ENCODE measurements at places on chromosomes 4 and X. TPM values are rescaled to one million over a fixed set of nuclear protein-coding genes. Genes with fewer than 3 reads are reported as not detected.

The CXorf49 gene
- total RNA-seq, result 0.57 TPM

The ZNF157 gene
- 0.06 TPM for total RNA-seq

The PASD1 gene
- 0.17 TPM for total RNA-seq

The FREM3 gene
- total RNA-seq, result not detected

The CLDN22 gene
- total RNA-seq, result not detected

The FAT4 gene
- 0.46 TPM for total RNA-seq

The MAGEA2 gene
- 7.7 TPM for total RNA-seq

The MAGEE2 gene
- total RNA-seq, result not detected

The C4orf51 gene
- not detected for total RNA-seq

The UGT2B17 gene
- total RNA-seq, result not detected

DNA sequence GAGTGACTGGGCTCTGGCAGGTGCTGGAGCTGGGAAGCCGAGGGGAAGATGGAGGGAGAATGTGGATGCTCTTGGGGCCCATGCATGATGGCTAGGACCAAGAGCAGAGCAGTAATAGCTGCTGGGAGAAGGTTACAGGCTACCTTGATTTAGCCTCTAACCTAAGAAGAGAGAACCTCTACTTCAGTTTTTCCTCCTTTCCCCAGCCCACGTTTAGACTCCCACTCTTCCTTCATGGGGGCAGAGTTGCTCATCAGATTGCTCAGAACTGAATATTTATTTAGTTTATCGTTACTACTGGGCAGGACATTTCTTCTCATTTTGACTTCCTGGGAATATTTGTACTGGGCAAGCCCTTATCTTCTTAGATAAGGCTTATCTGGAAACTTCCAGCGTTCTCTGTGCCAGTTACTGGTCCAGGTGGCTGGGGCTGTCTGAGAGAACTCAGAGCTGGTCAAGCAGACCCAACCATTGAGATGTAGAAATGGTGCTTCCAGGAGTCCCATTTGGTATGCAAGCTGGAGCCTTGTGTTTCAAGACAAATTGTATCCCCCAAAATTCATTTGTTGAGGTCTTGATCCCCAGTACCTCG lies 442.9 kb upstream of the BOD1L1 start:
- DNase-seq, result no peak

DNA sequence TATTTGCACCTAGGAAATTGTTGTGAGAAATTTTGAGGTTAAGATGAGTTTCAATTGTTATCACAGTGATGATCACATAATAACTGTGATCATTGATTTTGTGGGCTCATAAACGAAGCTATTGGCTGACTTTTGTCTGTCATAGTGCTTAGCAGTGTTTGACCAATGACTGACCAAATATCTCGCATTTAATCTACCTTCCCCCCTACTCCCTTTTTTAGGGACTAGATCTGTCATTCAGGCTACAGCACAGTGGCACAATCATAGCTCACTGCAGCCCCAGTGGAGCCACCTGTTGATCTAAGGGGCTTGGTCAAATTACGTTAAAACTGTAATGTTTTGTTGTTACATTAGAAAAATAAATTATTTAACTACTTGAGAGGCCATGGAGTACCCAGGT lies 1.5 kb downstream of the FUNDC2 start:
- DNase-seq, result no peak

- peak; percentile 8 for DNase-seq
These were observed 1.9 kb downstream of the UBE2K start for GRCh38 chr4:39699687-39700409.

DNA sequence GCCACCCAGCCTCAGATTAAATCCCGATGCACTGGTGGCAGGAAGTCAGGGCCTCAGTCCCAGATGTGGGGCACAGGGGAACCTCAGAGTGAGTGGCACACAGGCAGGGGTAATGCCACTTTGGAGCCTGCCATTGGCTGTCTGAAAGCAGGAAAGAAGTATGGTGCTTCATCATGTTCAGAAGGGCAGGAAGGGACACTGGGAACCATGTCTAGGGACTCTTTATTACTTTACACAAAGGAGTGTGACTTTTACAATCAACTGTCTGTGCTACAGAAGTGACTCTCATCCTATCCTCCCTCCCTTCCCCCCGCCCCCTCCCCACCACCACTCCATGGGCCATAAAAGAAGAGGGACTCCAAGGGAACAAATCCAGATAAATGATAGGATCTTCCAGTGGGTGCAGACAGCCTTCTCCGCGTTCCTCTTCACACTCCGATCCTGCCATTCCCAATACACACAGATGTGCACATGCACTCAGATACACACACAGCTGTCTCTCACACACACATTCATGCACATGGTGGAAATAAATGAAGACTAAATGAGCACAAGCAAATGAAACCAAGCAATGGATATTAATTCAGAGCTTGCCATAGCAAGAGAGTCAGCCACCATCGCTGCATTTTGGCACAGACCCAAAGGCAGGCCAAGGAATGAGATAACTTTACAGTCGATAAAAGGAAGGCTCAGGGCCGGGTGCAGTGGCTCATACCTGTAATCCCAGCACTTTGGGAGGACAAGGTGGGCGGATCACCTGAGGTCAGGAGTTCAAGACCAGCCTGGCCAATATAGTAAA lies 2.5 kb upstream of the TMEM154 start:
- no peak for DNase-seq

GRCh38 chrX:58051346-58051745 lies 141.1 kb upstream of the ZXDA start:
- DNase-seq, result no peak

DNA sequence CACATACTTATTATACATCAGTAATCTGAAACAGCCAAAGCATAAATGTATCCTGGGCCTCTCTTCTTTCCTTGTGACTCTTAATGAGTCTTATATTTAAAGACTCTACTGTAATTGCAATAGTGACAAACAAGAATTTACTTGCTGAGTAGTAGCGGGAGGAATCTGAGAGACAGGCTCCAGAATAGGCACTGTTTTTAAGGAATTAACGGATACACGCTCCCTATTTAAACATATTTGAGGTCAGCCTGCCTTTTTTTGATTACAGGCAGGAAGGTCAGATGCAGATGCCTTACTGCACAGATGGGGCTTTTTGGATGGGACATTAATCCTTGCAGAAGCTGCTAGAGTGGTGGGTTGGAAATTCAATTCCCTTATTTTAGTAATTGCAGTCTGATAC lies 196.3 kb upstream of the ANXA3 start:
- DNase-seq, result no peak

- no peak for DNase-seq
These were observed 26.8 kb upstream of the FMR1 start for GRCh38 chrX:147884958-147885357.

DNA sequence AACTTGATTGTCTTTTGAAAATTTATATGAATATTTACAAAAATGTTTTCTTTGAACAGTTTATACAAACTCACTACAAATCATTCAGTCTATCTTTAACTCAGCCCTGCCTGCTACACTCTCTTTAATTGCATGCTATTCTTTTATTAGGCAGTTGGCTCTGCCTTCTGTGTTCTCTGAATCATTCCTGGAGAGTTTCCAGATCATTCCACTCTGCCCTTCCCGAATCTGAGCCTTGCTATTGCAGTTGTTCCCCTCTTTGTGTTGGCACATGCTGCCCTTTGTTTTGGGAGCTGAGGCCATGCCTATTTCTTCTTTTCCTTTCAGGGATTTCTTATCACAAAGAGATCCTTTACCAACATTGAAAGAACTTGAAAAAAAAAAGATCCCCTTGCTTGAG lies 8.7 kb upstream of the TECRL start:
- DNase-seq, result no peak

DNA sequence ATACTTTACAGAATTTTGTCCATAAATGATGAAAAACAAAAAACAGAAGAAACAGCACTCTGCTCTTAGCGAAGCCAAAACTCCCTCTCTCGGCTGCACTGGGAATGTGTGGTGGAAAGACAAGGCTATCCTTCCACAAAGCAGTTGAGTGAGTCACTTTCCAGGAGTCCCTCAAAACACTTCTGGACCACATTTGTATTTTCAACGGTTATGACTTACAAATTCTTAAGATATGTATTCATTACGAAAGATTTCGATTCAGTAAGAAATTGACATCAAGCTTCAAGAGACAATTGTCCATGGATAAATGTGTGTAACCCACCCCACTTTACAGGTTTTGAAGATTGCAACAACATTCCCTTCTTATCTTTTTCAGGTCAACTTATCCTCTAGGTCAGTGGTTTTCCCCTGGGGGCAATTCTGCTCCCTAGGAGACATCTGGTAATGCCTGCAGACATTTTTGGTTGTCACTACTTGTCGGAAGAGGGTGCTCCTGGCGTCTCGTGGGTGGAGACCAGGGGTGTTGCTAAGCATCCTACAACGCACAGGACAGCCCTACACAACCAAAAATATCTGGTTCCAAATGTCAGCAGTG lies 66.7 kb upstream of the MTNR1A start:
- DNase-seq, result peak; percentile 74

DNA sequence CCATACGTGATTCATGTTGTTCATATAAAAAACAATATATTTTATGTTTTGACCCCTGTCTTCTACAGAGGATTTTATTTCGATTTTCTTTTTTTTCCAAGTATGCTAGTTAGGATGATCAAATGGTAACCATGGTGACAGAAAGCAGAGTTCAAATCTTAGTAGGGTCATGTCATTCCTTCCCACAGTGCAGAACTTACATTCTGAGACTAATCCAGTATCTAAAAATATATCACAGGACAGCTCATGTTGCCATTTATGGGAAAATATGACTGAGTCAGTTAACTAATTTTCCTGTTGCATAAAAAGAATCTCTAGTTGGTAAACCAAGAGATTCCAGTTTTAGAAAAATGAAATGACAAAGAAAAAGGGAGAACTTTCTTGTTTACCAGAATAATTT lies 209.5 kb downstream of the PARM1 start:
- no peak for DNase-seq

- no peak for DNase-seq
These were observed 70.1 kb upstream of the CLCN4 start for GRCh38 chrX:10086676-10087075.

DNA sequence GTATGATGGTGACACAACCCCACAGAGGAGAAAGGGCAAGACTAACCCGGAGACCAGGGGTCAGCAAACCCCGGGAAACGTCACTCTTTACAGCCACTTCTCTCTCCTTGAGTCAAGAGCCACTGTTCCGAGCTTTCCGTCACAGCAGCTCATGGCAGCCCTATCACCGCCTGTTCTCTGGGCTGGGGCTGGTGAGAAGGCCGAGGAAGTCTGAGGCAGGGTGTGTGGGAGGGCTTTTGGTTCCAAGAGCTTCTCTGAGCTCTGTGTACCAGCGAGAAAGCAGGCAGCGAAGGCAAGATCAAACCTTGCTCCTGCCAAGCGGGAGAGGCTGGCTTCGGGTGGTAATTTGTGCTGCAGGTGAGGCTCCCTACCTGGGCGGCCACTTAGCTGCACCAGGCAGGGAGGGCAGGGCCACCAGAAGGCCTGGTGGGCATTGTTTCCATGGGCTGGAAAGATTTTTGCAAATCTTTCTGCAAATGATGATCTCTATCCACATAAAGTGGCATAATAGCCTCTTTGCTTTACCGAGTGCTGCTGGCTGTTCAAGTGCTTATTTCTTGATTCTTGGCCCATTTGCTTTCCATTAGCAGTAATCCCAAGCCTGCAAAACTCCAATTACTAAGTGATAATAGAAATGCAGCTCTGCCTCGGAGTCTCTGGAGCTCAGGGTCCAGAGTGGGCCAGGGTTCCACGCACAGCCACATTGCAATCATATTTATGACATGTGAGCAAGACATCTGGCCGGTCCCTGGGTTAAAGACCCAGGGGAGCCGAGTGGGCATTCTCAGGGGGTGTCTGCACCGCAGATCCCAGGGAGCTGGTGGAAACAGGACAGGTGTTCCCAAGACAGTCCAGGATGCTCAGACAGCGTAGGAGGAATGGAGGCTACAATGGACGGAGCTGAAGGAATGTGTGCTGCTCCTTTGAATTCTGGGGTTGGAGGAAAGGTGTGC lies 41.5 kb downstream of the DCTD start:
- DNase-seq, result no peak

DNA sequence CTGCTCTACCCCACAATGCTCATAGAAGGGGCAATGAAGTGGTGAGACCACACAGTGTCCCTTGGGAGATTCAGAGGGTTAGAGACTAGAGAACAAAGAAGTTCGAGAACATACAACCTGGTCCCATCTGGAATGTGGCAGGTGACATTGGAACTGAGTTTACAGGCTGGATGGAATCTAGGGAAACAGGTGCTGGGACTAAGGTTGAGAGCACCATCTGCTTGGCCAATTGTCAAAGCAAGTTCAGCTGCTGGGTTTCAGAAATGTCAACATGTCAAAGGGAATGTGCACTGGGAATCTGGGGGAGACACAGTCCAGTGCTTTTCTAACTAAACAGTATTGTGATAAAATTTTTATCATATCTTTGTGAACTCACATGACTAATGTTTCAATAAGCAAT lies 15.9 kb upstream of the FAM13A start:
- DNase-seq, result no peak

GRCh38 chrX:20609916-20610415 lies 343.3 kb upstream of the RPS6KA3 start:
- DNase-seq, result no peak

- DNase-seq, result no peak
These were observed 126.0 kb upstream of the LDB2 start for GRCh38 chr4:17024425-17024824.

- no peak for DNase-seq
These were observed 330.9 kb downstream of the ARHGAP24 start for GRCh38 chr4:85805891-85806290.

- DNase-seq, result peak; percentile 7
These were observed 14.6 kb downstream of the RAB9B start for GRCh38 chrX:103817502-103817901.

DNA sequence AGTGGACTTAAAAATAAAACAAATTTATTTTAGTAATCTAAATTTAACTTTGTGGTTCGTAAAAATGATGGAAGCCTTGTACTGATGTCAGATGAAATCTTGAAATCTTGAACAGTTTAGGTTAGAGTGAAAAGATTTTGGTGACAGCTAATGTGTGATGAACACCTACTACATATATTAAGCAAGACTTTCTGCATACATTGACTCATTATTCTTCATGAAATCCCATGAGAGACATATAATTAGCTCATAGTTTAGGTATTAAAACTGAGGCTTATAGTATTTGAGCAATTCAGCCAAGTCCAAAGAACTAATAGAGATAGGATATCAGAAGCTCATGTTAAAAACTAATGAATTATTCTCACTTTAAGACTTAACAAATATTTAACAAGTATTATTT lies 66.9 kb upstream of the PCDH7 start:
- DNase-seq, result no peak

All from Daoy (cell line).